ENCODE measurements at places on chromosomes 13 and 19.
A peak's percentile ranks its signal among the peaks of the same experiment; 100 is the strongest.

- peak; percentile 16 for DNase-seq
Observed at GRCh38 chr13:33611121-33611805, 206.7 kb upstream of the RFC3 start.

- DNase-seq: no peak
Observed at GRCh38 chr19:31214997-31215396, 134.2 kb downstream of the TSHZ3 start.

DNA sequence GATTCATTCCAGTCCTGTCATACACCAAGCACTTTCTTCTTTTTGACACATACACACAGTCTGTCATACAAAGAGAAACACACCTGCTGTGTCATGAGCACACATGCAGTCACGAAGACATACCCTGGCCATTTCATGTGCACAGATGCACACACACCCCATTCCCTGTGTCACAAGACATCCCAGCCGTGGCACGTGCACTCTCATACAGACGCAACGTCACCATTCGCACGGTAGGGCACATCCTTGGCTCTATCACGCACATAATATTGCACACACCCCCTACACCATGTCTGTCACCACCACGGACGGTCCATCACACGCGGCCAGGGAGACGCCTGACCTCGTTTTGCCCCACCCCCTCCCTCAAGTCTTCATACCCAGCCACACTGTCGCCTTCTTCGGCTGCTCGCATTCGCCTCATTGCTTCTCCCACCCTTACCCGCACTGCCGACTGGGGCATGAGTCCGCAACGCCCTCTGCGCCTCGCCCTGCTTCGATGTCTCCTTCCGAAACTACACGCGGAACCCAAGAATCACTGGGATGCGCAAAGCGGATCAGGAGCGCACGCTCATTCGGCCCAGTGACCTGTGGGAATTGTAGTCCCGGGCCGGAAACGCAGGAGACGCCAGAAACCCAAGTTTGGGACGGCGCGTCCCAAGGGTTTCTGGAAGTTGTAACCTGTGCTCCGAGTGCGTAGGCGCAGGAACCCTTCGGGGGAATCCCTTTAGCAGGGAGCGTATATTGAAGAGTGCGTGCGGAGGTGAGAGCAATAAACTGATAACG is 6.8 kb upstream of the ZNF283 start:
- no peak for DNase-seq

- no peak for DNase-seq
Observed at GRCh38 chr13:69124996-69125395, 982.6 kb upstream of the ATXN8OS start.

- DNase-seq: no peak
Observed at GRCh38 chr13:92802776-92803175, 423.8 kb upstream of the GPC6 start.

DNA sequence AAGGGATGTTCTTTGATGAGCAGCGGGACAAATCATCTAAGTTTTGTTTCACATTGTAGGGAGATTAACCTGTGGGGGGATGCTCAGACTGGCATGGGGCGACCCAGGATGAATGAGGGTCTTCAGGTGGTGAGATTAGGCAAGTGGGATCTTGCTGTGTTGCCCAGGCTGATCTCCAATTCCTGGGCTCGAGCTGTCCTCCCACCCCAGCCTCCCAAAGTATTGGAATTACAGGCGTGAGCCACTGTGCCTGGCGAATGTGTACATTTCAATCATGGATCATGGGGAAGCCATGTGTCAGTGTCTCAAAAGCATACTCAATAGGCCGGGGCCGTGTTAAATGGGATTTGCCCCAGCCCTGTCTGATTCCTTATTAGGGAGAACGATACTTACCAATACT is 8.1 kb downstream of the SLC25A42 start:
- no peak for DNase-seq

DNA sequence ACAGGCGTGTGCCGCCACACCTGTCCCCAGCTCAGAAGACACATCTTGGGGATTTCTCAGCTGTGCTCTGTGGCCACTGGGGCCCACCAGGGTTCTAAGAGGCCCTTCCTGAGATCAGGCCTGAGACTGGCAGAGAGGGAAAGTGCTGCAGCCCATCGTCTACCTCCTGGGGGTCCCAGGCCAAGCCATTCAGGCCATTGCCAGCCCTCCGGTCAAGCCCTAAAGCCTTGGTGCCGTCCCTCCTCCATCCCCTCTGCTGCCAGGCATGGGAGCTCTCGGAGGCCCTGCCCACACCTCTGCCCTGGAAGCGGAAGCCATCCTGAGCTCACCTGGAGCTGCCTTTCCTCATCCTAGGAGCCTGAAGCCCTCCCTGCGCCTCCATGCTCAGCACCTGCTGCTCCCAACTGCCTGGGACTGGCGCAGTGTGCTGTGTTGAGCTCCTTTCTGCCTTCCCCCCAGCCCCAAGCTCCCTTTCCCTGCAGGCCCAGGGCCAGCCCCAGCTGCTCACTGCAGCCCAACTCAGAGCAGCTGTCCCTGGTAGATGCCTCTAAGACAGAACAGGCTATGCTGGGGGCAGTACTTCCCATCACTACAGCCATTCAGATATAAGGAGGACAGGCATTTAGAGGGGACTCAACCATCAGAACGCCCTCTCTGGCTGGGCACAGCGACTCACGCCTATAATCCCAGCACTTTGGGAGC is 2.9 kb downstream of the SLC7A9 start:
- DNase-seq: no peak

- no peak for DNase-seq
Observed at GRCh38 chr19:32219392-32219791, 126.0 kb upstream of the ZNF507 start.

DNA sequence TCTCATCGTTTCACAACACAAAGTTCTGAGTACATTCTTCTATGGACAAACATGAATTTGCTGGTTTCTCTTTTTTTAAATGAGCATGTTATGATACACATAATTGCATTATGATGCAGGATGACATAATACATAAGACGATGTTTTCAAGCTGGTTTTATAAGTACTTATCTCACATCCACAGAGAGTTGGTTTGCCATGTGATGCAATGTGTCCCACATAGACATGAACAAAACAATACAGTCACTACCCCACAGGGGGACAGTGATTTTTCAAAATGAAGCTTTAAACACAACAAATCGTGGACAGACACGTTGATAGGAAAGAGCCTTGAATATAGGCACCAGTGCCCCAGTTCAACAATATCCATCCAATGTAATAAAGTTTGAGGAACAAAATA is 447.1 kb downstream of the KLF12 start:
- no peak for DNase-seq

GRCh38 chr13:92487238-92487637 is 739.4 kb upstream of the GPC6 start:
- DNase-seq: no peak

GRCh38 chr13:71870100-71870499 is 3.1 kb upstream of the DACH1 start:
- no peak for DNase-seq

DNA sequence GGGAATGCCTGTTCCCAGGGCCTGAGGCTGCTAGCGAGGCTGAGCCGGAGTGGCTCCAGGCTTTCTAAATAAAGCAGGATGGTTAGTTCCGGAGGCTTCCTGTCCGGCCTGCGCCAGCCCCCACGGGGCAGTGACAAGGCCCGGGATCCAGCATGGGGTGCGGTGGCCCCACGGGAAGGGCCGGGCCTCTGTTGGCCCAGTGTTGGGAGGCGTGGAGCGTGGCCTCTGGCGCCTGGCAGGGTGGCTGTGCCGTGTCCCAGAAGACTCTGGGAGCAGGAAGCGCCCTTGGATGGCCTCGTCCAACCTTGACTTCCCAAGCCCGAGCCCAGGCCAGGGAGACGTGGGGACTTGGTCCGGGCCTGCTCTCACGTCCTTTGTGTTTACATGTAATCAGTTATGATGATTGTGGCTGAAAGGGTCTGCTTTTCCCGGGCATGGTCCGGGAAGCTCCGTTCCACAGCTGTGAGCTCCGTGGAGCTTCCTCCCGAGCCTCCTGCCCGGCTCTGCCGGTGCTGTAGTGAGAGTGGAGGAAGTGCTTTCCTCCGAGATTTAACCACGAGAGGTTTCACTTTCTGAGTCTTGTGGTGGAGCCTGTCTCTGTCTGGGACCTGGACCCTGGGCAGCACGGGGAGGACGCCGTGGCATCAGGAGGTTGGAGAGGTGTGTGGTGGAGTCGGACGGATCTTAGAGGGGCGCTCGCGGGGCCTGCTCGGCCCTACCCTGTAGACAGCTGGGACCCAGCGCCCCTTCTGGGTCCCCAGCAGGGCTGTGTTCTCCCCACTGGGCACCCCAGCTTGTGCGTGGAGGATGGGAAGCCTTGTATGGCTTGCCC is 4.6 kb downstream of the GNA11 start:
- DNase-seq: no peak

DNA sequence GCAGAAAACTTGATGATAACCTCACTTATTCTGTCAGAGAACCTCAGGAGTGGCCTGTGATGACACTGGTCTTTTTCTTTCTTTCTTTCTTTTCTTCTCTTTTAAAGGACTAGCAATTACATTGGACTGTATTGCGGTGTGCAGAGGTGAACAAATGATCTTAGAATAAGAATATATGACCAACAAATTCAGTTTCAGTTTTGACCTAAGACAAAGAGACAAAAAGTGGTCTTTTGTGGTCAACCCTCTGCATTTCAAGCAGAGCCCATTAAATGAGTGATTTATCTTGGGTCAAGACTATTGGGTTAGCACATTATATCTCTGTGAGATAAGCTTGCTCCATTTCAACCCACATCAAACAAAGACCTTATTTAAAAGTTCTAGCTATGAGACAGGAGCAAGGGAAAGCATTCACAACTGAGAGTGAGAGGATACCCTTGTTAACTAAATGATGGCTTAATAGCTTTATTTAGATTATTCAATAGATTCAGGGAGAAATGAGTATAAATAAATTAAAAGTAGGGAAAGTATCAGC is 644.4 kb downstream of the PCDH9 start:
- no peak for DNase-seq

- no peak for DNase-seq
Observed at GRCh38 chr13:45361596-45362206, 20.7 kb upstream of the TPT1 start.

DNA sequence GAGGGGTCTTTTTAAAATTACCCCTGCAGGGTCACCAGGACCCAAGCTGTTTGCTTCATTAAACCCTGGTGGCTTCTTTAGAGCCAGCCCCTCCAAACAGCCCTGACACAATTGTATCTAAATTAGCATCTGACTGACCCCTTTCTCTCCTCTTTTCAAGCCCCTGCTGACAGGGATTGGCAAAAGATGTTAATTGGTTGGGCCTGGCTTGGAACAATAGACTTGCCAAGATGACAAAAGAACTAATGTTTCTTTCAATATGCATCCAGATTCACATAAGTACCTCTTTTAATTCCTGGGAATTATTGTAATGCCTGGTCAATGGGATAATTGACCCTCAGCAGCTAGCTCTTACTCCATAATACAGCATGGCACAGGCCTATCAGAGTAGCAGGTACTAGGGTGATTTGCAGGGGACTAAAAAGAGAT is 140.8 kb downstream of the SHISA2 start:
- DNase-seq: no peak

GRCh38 chr19:6718111-6718740 is 2.2 kb downstream of the C3 start:
- no peak for DNase-seq

- no peak for DNase-seq
Observed at GRCh38 chr13:77374786-77375185, 47.9 kb upstream of the MYCBP2 start.

GRCh38 chr13:73521290-73521624 is 462.5 kb downstream of the KLF5 start:
- no peak for DNase-seq

- DNase-seq: no peak
Observed at GRCh38 chr13:49938314-49938713, 2.2 kb upstream of the SPRYD7 start.

- DNase-seq: no peak
Observed at GRCh38 chr13:100273552-100273951, 184.7 kb downstream of the PCCA start.

DNA sequence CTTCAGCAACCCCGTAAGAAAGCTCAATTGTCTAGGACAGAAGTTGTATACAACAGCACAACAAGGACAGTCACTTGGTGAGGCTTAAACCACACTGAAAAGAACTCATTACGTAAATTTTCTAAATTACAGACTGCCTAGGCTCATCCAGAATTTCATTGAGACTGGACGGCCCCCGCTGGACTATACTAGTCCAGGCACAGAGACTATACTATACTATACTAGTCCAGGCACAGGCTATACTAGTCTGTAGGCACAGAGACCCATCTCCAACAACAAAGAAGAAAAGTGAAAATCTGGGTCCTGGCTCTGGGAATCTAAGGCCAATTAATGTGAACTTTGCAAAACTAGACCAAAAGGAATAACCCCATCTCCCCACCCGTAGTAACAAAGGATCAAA is 700 bp downstream of the ZNF816 start:
- DNase-seq: no peak

- DNase-seq: no peak
Observed at GRCh38 chr13:46759846-46760245, 37.1 kb downstream of the ESD start.

GRCh38 chr19:27736225-27736624 is 1476.7 kb downstream of the UQCRFS1 start:
- DNase-seq: no peak

- no peak for DNase-seq
Observed at GRCh38 chr13:102073251-102073650, 328.6 kb downstream of the FGF14 start.

DNA sequence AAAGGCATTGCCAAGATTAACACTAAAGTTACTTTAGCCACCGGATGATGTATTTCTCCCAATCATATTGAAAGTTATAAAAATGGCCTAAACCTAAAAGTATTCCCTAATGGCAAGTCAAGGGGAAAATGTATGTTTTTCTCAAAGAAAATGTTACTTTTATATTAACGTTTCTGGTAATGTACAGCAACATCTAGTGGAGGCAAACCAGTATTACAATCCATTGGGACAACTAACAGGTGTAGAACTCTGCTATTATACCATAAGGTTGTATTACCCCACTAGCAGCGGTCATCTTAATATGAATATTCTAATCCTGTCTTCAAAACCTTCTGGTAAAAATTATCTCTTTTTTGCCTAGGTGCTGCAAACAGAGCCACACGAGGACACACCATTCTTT is 69.2 kb downstream of the ZNF100 start:
- no peak for DNase-seq

DNA sequence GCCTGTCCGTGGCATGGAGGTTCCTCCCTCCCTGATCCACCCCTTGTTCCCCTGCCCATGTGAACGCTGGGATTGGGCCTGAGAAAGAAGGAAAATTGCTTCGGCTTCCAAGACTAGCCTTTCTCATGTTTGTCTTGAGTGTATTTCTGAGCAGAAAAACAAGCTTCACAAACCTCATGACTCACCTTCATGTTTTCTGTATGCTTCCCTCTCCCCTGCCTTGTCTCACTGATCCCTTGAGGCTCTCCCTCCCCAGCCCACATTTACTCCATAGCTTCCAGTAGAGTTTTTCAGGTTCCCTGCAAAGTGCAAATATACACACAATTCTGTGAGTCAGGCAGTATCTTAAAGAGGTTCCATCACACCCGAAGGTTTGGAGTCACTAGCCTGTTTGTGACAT is 572.4 kb downstream of the UQCRFS1 start:
- DNase-seq: no peak

GRCh38 chr13:111480503-111480902 is 160.1 kb downstream of the TEX29 start:
- no peak for DNase-seq

GRCh38 chr19:30319411-30319810 is 52.8 kb upstream of the ZNF536 start:
- no peak for DNase-seq
